Dermis microvascular lymphatic vessel endothelial cell (primary cell): ENCODE measurements at places on chromosomes 1 and 21.

GRCh38 chr1:228833911-228834688 is 98.8 kb downstream of the RHOU start:
- DNase-seq, result no peak

DNA sequence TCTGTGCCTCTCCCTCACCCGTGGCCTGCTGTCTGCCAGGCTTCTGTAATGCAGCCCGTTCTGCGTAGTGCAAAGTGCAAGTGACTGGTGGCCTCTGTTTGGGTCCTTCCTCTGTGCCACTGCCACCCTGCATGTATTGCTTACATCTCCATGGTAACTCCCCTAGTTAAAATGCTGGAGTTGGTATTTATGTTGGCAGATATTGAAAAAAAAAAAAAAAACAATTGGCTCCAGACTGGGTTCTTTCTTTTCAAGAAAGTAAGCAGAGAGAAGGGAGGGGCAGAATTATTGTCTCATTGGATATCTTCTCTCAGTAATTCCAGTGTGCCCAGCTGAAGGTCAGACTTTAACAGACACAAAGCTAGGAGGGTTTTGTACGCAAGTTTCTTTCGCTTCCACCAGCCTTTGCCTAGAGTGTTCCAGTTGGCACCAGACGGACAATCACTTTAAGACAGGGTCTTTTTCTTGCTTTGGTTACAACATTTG is 242.3 kb downstream of the PBX1 start:
- no peak for DNase-seq

GRCh38 chr1:178146436-178146835 is 52.5 kb downstream of the RASAL2 start:
- no peak for DNase-seq

GRCh38 chr1:203656796-203657747 is 30.4 kb downstream of the ATP2B4 start:
- no peak for DNase-seq

DNA sequence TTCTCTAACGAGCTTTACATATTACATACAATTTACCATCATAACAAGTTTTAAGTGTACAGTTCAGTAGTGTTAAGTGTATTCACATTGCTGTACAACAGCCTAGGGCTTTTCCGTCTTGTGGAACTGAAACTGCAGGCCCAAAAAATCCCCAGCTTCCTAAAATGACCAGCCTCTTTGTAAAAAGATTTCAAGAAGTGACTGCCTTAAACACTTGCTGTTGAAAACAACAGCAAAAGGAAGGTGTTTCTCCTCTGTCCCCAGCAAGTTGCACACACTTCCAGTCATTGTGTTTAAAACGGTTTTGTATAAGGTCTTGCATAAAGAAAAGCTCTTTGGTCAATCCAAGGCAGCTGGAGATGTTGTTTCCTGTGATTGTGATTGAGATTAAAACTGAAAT is 16.0 kb upstream of the GBP1 start:
- no peak for DNase-seq

GRCh38 chr1:56758794-56759193 is 60.4 kb downstream of the FYB2 start:
- DNase-seq, result peak; percentile 5

DNA sequence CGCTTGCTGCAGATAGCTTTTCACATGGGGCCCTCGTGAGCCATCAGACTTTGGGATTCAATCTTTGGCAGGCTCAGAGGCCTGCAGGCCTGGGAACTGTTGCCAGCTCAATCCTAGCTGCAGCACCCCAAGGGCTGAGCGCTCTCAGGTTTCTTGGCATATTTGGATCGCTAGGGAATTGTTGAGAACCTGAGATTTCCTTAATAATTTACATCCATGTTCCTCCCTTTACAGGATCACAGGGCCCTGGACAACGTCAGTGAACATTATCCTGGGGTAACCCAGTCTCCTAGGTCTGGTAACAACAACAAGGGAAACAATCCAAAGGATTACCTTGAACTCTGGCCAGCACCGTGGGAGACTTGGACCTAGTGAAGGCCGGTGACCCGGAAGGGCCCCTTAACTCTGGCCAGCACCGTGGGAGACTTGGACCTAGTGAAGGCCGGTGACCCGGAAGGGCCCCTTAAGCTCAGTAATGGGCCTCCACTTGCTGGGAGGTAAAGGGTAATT is 49.3 kb upstream of the NEK2 start:
- no peak for DNase-seq

GRCh38 chr1:52798331-52798730 is 44.2 kb upstream of the ZYG11A start:
- no peak for DNase-seq

GRCh38 chr1:64687725-64688327 is 57.0 kb upstream of the RAVER2 start:
- peak; percentile 24 for DNase-seq

GRCh38 chr1:21815724-21816321 is 3.8 kb downstream of the LDLRAD2 start:
- DNase-seq, result peak; percentile 39
